Stimulated activated naive B cell treated with anti-CD40 and anti-IgM and Interleukin-4, amounts not matched to agents 10 μg/mL and 1 μg/mL and 100 μg/mL, for 72 hours (primary cell): ENCODE measurements at places on chromosomes 7 and 10.

GRCh38 chr7:130393841-130394411, 13.6 kb downstream of the CPA1 start:
- H3K4me1 ChIP-seq: peaks cover 14% of the 10 kb centered on the region
- H3K27ac ChIP-seq: no peak overlapping the region
- no peaks in the 10 kb centered on the region for H3K27me3 ChIP-seq
- no peak overlapping the region for H3K4me3 ChIP-seq
- peaks cover 10% of the 10 kb centered on the region for H3K36me3 ChIP-seq

GRCh38 chr7:107703872-107704271, 40.1 kb upstream of the CBLL1 start:
- no peak overlapping the region for H3K4me3 ChIP-seq
- H3K27me3 ChIP-seq: peaks cover 5% of the 10 kb centered on the region
- DNase-seq: no peak
- no peak overlapping the region for H3K27ac ChIP-seq

- H3K27ac ChIP-seq: no peak overlapping the region
- H3K4me1 ChIP-seq: no peaks in the 10 kb centered on the region
- no peak overlapping the region for H3K4me3 ChIP-seq
- DNase-seq: no peak
Measured at GRCh38 chr7:21146642-21147423, 281.1 kb upstream of the SP4 start.

DNA sequence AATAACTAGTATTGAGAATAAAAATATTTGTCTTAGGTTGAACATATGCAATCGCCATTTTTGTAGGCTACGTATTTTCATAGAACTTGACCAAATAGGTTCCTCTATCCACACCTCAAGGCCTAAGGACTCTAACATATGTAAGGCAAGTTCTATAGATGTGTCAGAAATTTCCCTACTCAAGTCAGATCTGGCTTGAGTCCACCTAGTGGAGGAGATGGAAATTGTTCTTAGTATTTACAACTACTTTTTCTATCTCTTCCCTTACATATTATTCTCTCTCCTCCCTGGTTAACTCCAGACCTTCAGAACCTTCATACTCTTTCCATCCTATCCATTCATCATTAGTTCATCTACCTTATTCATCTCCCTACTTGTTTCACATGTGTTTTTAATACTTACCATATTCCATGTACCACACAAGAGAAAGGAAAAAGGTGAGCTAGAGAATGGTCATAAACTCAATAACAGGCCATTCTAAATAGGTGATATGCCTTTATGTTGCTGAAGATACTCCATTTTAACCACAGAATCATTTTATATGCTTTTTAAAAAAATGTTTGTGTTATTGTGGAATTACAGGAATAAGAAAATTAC, 174.5 kb upstream of the HDAC9 start:
- H3K4me1 ChIP-seq: peaks cover 17% of the 10 kb centered on the region
- peak overlapping the region; percentile 81 for H3K27ac ChIP-seq
- no peaks in the 10 kb centered on the region for H3K27me3 ChIP-seq
- DNase-seq: no peak

DNA sequence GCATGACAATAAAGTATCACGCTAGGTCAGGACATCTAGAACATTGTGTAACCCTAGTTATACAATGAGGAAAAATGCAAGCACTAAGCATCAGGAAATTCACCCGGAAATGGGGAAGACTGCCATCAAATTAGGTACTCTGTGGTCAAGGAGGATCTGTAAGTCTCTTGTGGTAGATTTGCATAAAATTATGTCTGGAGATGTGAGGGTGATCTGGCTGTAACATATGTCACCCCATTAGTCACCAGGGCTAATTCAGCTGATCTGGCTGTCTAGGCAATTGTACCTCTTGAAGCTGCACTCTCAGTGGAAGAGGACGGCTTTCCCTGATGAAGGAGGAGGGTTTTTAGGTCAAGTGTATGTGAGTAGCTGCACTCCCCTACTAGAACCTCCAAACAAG, 14.8 kb downstream of the AKR1D1 start:
- no peak overlapping the region for H3K27ac ChIP-seq
- no peak for DNase-seq
- peaks cover 3% of the 10 kb centered on the region for H3K36me3 ChIP-seq
- no peaks in the 10 kb centered on the region for H3K4me1 ChIP-seq

DNA sequence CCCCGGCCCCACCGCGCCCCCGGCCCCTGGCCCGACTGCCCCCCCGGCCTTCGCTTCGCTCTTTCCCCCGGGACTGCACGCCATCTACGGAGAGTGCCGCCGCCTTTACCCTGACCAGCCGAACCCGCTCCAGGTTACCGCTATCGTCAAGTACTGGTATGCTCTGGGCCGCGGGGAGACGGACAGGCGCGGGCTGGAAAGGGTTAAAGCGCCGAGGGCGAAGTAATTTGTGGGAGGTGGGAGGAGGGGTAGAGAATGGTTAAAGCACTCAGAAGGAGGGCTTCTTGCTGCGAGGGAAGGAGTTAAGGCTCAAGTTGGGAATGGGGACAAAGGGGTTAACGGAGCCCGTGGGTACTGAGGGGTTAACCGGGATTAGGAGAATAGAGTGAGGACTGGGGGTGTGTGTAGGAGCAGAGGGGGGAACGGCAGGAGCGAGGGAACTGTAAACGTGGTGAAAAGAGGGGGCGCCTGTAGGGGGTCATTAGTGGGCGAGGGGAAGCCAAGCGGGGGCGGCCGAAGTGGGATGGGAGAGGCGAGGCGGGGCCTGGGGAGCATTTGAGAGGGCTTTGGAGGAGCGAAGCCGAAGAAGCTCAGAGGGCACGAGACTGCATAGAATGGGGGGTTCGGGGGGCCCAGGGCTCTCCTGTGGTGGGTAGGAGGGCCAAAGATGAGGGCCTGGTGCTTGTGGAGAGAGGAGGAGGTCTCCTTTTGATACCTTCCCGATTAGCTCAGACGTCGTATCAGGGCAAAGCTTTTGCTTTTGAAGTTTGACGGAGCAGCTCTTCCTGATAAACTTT, 605 bp downstream of the SUFU start:
- H3K4me1 ChIP-seq: peaks cover 11% of the 10 kb centered on the region
- peaks cover 7% of the 10 kb centered on the region for H3K36me3 ChIP-seq
- no peak for DNase-seq
- H3K27me3 ChIP-seq: no peaks in the 10 kb centered on the region
- H3K27ac ChIP-seq: peak overlapping the region; percentile 93
- no peak overlapping the region for H3K4me3 ChIP-seq

- no peak overlapping the region for H3K4me3 ChIP-seq
- H3K4me1 ChIP-seq: peaks cover 16% of the 10 kb centered on the region
- no peaks in the 10 kb centered on the region for H3K27me3 ChIP-seq
- H3K36me3 ChIP-seq: no peaks in the 10 kb centered on the region
- H3K27ac ChIP-seq: no peak overlapping the region
- DNase-seq: no peak
Measured at GRCh38 chr10:47104151-47104605, 192.9 kb downstream of the PTPN20 start.

GRCh38 chr7:92874567-92874966, 38.2 kb upstream of the CDK6 start:
- H3K36me3 ChIP-seq: no peaks in the 10 kb centered on the region
- DNase-seq: no peak
- H3K4me1 ChIP-seq: peaks cover 6% of the 10 kb centered on the region
- H3K27me3 ChIP-seq: no peaks in the 10 kb centered on the region
- H3K4me3 ChIP-seq: no peak overlapping the region

DNA sequence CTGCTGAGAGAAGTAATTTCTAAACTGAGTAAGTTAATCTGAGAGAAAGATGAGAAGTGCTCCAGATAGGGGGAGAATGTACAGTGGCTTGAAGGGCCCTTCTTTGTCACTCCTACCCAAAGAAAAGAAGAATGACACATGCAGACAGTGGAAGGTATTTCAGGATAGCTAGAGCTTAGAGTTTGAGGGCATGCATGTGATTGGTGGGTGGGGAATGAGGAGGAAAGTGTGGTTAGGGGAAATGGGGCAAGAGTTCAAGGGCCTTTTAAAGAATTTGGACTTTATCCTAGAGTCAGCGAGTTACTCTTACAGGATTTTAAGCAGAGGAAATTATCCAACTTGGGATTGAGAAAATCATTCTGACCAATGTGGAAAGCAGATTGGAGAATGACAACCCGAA, 50.0 kb downstream of the ANLN start:
- no peaks in the 10 kb centered on the region for H3K4me1 ChIP-seq
- H3K27ac ChIP-seq: no peak overlapping the region
- no peak overlapping the region for H3K4me3 ChIP-seq

DNA sequence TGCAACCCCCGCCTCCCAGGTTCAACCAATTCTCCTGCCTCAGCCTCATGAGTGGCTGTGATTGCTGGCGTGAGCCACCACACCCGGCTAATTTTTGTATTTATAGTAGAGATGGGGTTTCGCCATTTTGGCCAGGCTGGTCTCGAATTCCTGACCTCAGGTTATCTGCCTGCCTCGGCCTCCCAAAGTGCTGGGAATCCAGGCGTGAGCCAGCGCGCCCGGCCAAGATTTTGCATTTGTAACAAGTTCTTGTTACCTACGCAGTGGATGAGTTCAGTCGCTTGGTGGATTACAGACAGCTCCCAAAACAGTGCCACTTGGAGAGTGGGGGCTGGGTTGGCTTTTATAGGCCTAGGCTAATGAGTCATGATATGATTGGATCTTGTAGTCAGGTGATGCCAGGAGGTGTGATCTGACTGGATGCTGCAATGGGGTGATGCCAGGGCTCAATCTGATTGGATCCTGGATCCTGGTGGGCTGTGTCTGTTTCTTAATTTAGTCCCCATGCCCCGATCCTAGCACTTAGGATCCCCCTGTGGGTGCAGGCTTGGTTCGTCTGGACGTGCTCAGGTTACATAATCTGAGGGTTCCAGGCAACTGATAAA, 20.3 kb downstream of the SBDS start:
- no peaks in the 10 kb centered on the region for H3K27me3 ChIP-seq
- DNase-seq: no peak
- peaks cover under 1% of the 10 kb centered on the region for H3K36me3 ChIP-seq
- no peak overlapping the region for H3K4me3 ChIP-seq
- peaks cover 12% of the 10 kb centered on the region for H3K4me1 ChIP-seq
- H3K27ac ChIP-seq: no peak overlapping the region

- H3K36me3 ChIP-seq: peaks cover 24% of the 10 kb centered on the region
- peak; percentile 91 for DNase-seq
- H3K27ac ChIP-seq: peak within 1 kb of the TSS; percentile 99
- H3K4me3 ChIP-seq: peak within 1 kb of the TSS; percentile 89
- no peaks in the 10 kb centered on the region for H3K27me3 ChIP-seq
Measured at GRCh38 chr7:149125863-149126661, at the start of gene ZNF425. Gene ZNF425 (minus strand): TSS chr7:149126324. CDS start chr7:149126213, 111 bp downstream.

DNA sequence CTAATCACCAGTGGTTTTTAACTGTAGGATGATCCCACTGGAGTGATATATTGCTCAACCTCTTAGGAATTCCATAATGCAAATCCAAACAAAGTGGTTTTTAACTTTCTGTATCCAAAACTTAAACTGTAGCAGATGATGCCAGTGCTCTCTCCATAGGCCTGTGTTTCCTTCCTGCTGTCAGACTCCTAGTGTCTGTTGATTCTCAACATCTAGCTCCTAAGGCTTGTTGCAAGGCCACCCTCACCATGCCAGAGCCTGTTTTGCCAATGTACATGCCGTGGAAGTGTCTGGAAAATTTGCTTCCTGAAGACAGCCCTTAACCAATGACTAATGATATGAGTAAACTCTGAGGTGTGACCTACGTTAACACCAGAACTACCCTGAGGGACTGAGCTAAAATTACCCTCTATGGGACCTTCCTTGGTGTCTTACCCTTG, 39.3 kb downstream of the C1GALT1 start:
- peaks cover 40% of the 10 kb centered on the region for H3K36me3 ChIP-seq
- DNase-seq: no peak
- no peak overlapping the region for H3K4me3 ChIP-seq

DNA sequence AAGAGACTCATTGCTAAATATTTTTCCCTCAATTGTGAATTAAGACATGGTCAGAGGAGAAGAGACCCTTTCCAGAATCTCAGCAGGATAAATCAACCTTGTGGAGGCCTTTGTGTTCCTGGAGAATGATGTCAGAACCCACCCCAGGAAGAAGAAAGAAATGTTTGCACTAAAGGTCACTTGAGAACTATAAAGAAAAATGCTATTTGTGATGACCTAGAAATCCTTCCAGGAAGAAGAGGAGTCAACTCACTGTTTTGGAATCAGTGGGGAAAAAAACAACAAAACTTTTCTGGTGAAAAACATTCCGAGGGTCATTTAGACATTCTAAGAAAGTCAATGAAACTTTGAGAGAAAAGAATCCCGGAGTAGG, 129.1 kb upstream of the ANKRD1 start:
- H3K27me3 ChIP-seq: no peaks in the 10 kb centered on the region
- H3K27ac ChIP-seq: no peak overlapping the region
- H3K4me3 ChIP-seq: no peak overlapping the region
- H3K4me1 ChIP-seq: peaks cover 4% of the 10 kb centered on the region
- H3K36me3 ChIP-seq: peaks cover 3% of the 10 kb centered on the region

- H3K27me3 ChIP-seq: peaks cover 51% of the 10 kb centered on the region
- no peak for DNase-seq
- no peak overlapping the region for H3K4me3 ChIP-seq
- H3K4me1 ChIP-seq: peaks cover 2% of the 10 kb centered on the region
Measured at GRCh38 chr10:132889556-132889955, 52.8 kb downstream of the CFAP46 start.

- no peaks in the 10 kb centered on the region for H3K4me1 ChIP-seq
- H3K27ac ChIP-seq: no peak within 1 kb of the TSS
- H3K27me3 ChIP-seq: no peaks in the 10 kb centered on the region
- no peaks in the 10 kb centered on the region for H3K36me3 ChIP-seq
- H3K4me3 ChIP-seq: no peak within 1 kb of the TSS
Measured at GRCh38 chr10:97584060-97584797, at the start of gene HOGA1. Gene HOGA1 (plus strand): TSS chr10:97584389. CDS start chr10:97584704, 315 bp downstream.

DNA sequence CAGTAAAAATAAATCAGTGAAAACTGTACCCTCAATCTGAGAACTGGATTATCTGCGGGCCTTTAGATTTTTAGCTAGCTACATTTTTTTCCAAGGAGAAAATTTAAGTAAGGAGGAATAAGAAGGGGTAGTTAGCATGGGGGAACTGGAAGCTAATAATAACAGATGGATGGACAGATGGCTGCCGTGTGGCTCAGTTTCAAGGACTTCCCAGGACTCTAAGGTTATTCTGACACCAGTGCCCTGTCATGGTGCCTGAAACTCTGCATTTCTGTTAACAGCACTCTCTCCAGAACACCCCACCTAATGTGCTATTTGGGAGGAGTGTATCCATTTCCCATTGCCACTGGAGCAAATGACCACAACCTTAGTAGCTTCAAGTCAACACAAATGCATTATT, 75.7 kb upstream of the PDE1C start:
- H3K36me3 ChIP-seq: no peaks in the 10 kb centered on the region
- no peaks in the 10 kb centered on the region for H3K4me1 ChIP-seq
- no peaks in the 10 kb centered on the region for H3K27me3 ChIP-seq
